CD4-positive, alpha-beta T cell treated with Interferon gamma for 1 hour (primary cell): ENCODE measurements at places on chromosomes 5 and 9.

- no peak for DNase-seq
Observed at GRCh38 chr5:58087905-58088304, 372.0 kb downstream of the PLK2 start.

DNA sequence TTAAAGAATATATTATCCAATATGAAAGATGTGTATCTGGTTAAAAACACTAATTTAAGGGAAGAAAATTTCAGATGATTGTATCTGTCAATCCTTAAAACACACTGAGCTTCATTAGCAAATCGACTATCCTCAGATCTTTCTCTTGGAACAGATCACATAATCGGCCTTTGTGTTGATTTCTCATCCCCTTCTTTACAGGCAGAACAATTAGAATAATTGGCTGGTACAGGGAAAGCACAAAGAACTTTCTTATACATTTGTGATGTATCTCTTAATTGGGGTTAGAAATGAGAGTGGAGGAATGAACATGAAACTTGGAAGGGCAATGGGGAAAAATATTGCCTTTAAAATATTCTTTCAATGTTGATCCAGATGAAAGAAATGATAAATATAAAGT lies 662.1 kb downstream of the TLE4 start:
- DNase-seq: no peak

GRCh38 chr5:66529182-66529581 lies 67.0 kb upstream of the MAST4 start:
- no peak for DNase-seq

GRCh38 chr5:178085316-178085715 lies 28.0 kb upstream of the N4BP3 start:
- no peak for DNase-seq

DNA sequence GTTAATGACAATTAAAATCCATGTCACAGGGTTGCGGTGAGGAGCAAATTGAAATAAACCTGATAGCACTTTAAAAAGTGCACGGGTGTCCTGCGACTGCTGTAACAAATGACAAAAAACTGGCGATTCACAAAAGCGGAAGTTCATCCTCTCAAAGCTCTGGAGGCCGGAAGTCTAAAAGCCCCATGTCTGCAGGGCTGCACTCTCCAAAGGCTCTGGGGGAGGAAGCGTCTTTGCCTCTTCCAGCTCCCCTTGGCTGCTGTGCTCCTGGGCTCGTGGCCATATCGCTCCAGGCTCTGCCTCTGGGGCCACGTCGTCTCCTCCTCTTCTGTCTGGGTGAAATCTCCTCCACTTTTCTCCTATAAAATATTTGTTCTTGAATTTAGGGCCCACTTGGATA lies 273.9 kb upstream of the IRX2 start:
- DNase-seq: no peak
